ENCODE measurements at places on chromosomes 12 and 14.

GRCh38 chr12:43891856-43892574 lies 56.1 kb downstream of the TMEM117 start:
- no peak for DNase-seq

- no peak for DNase-seq
Observed at GRCh38 chr12:131055596-131056233, 102.0 kb downstream of the ADGRD1 start.

DNA sequence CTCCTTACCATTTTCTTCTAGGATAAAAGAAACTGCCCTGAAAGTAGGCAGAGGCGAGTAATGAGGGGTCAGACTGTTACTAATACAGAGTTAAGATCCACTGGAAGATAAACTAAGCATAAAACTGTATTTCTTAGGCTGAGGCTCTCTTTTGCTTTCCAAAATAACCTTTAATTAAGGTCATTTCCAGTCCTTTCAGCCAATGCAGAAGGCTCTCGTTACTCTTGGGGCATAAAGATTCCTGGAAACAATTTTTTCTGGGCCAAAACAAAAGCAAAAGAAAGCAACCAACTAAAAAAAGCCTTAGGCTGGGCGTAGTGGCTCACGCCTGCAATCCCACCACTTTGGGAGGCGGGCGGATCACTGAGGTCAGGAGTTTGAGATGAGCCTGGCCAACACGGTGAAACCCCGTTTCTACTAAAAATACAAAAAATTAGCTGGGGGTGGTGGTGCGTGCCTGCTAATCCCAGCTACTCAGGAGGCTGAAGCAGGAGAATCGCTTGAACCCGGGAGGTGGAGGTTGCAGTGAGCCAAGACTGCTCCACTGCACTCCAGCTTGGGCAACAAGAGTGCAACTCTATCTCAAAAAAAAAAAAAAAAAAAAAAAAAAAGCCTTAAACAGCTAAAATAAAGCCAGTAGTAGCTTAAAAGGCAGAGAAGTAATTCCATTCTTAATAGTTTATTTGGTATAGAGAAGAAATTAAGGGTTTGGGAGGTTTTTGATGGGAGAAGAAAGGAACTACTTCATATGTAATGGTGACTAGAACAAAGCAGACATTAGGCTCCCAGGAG lies 68.9 kb upstream of the STAC3 start:
- no peak for DNase-seq

- no peak for DNase-seq
Observed at GRCh38 chr12:31890295-31891285, 68.6 kb upstream of the RESF1 start.

GRCh38 chr12:115444346-115444745 lies 760.4 kb upstream of the TBX3 start:
- DNase-seq: no peak

GRCh38 chr12:69328426-69328825 lies 19.8 kb upstream of the LYZ start:
- DNase-seq: no peak
